Stimulated activated CD4-positive, alpha-beta T cell treated with anti-CD3 and anti-CD28 coated beads, Interleukin-12 subunit alpha, Interleukin-12 subunit beta, amount 100 ng/mL, for 24 hours (primary cell): ENCODE measurements at places on chromosomes 5 and 9.

- no peak for DNase-seq
Observed at GRCh38 chr9:93254061-93254481, 70.1 kb downstream of the WNK2 start.

GRCh38 chr9:98925956-98926355 lies 17.8 kb upstream of the COL15A1 start:
- no peak for DNase-seq

DNA sequence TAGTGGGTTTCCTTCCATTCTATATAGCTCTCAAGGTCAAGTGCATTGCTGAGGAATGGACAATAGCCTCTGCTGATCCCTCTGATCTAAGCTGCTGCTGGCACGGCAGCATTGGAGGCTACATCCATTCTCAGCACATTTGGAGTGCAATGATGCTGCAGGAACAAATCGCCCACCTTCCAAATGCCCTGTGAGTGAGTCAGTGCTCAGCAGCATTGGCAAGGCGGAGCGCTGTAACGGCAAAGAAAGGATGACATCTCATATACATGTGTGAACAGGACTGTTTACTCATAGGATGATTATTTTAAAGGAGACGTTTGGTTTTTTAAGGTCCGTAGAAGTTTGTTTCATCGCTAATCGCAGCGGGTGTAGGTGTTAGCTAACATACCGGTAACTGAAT lies 408.7 kb downstream of the ARHGEF28 start:
- DNase-seq, result no peak

- DNase-seq, result no peak
Observed at GRCh38 chr5:124825250-124825982, 79.0 kb upstream of the ZNF608 start.

GRCh38 chr9:128728298-128728697 lies 4.4 kb upstream of the ZDHHC12 start:
- DNase-seq, result no peak

- no peak for DNase-seq
Observed at GRCh38 chr9:135858491-135859185, 48.7 kb downstream of the CAMSAP1 start.

- DNase-seq, result no peak
Observed at GRCh38 chr9:121607434-121608167, 43.8 kb upstream of the DAB2IP start.

DNA sequence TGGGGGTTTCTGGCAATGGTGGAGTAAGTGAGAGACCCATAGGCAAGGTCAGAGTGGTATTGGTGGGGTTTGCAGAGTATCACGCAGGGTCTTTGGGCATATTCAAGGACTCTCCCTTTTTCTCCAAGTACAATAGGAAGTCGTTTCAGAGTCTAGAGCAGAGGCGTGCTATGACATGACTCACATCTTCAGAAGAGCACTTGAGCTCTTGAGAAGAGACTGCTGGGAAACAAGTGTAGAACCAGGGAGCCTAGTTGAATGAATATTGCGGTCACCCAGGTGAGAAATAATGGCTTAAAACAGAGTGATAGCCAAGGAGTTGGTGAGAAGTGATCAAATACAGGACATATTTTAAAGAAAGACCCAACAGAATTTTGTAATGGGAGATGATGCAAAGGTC lies 813.4 kb downstream of the TLE1 start:
- no peak for DNase-seq

- DNase-seq, result no peak
Observed at GRCh38 chr5:172904312-172904642, 54.9 kb upstream of the RPL26L1 start.

DNA sequence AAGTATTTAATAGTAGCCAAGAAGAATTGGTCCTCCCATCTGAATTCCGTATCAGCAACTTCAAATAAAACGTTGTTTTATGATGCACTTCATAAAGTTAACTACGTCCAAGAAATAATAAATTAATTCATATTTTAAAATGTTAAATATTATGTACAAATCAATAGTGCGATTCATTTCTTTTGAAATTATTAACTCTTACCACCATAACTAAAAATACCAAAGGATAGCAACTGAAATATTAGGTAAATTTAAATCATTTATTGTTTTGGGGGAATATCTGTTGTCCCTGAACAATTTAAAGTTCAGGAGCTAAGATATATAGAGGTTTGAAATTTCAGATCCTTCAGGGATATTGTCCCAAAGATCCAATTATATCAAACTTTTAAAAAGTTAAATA lies at the start of gene OR2K2:
OR2K2 (minus strand) TSS at position 101 of the 400 bp plus-strand sequence. CDS start 1,791 bp downstream, outside the sequence.
- no peak for DNase-seq

DNA sequence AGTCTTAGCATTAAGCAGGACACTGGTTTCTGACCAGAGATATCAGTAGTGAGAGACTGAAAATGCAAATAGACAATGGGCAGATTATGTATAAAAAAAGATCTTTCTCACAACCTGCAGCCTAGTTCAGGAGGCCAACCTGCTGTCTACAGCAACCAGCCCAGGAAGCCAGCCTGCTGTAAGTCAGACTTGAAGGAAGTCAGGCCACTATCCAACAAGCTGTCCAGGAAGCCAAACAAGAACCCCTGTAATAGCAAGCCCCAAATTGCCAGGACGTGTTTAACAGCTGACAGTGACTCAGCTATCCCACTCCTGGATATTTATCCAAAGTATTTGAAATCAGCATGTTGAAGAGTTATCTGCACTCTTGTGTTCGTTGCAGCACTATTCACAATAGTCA lies 121.8 kb upstream of the SPIN1 start:
- DNase-seq, result no peak

- no peak for DNase-seq
Observed at GRCh38 chr9:35759795-35760194, 5.7 kb upstream of the MSMP start.
